ENCODE measurements at places on chromosomes 1 and 21.
A peak's percentile ranks its signal among the peaks of the same experiment; 100 is the strongest.

GRCh38 chr21:25343774-25344545 is 263.3 kb downstream of the MRPL39 start:
- no peak for DNase-seq

GRCh38 chr1:96967311-96967710 is 245.7 kb downstream of the PTBP2 start:
- DNase-seq, result no peak

- DNase-seq, result no peak
Measured at GRCh38 chr1:238664139-238664538, 722.2 kb upstream of the CHRM3 start.

DNA sequence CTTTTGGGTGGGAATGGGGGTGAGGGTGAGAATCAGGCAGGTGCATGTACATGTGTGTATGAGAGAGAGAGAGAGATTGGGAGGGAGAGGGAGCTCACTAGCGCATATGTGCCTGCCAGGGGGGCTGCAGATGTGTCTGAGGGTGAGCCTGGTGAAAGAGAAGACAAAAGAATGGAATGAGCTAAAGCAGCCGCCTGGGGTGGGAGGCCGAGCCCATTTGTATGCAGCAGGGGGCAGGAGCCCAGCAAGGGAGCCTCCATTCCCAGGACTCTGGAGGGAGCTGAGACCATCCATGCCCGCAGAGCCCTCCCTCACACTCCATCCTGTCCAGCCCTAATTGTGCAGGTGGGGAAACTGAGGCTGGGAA is 95.0 kb downstream of the EPHB2 start:
- no peak for DNase-seq

- DNase-seq, result no peak
Measured at GRCh38 chr21:45593162-45594022, 50.1 kb upstream of the PCBP3 start.

GRCh38 chr1:241976229-241976628 is 18.7 kb downstream of the BECN2 start:
- no peak for DNase-seq

DNA sequence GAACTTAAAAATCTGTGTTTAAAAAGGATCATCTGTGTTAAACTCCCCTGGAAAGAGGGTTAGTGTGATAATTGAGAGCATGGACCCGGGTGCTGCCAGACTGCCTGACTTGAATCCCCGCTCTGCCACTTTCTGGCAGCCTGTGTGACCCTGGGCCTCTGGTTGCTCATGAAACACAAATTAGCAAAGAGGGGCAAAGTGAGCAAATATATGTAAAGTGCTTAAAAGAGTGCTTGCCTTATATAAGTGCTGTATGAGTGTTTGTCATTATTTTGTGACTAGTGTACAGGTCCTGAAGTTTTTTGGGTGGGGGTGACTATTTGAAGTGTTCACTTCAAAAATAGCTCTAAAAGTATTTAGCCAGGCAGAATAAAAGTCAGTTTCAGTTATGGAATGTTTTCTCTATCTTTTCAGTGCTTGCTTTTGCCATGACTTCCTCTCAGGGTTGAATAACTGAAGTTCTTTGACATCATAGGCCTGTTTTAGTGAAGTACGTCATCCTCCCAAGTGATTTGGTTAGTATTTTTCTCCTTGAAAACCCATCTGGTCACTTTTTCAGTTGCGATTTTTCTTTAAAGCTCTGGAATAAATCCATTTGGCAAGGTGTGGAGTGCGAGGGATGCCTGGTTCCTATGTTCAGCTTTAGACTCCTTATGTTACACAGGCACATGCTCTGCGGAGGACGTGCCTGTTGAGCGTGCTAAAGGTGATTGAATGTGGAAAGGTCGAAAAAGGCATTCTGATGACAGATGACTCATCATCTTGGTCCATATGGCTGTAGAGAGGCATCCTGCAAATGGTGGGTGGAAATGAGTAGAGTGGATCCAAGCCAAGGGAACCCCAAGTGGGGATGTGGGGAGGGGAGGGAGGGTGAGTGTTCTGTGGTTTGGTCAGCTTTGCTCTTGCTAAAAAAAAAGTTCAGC is 47.8 kb downstream of the AK4 start:
- no peak for DNase-seq

GRCh38 chr1:233518344-233518743 is 95.6 kb upstream of the KCNK1 start:
- no peak for DNase-seq

- DNase-seq, result no peak
Measured at GRCh38 chr1:3814771-3815561, 18.7 kb upstream of the LRRC47 start.

DNA sequence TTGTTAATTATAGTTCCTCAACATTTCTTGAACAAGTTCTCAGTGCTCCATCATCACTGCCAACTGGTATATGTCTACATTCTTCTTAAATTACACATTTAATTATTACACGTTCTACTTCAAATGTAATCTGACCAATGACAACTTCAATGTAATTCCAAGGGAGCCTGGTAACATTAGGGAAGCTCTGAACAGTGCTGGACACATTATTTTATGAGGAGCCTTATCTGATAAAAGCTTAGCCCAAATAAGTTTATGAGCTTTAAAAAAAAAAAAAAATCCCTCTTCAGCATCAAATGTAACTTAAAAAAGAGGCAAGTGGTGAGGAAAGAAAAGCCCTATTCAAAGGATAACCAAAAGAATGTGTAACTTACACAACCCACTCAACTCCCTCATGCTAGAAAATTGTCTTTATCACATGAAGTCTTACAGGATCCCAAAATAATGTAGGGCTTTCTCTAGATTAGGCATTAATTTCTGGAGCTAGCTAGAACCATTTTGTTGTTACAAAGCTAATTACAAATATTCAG is 35.2 kb upstream of the ABCA4 start:
- no peak for DNase-seq

DNA sequence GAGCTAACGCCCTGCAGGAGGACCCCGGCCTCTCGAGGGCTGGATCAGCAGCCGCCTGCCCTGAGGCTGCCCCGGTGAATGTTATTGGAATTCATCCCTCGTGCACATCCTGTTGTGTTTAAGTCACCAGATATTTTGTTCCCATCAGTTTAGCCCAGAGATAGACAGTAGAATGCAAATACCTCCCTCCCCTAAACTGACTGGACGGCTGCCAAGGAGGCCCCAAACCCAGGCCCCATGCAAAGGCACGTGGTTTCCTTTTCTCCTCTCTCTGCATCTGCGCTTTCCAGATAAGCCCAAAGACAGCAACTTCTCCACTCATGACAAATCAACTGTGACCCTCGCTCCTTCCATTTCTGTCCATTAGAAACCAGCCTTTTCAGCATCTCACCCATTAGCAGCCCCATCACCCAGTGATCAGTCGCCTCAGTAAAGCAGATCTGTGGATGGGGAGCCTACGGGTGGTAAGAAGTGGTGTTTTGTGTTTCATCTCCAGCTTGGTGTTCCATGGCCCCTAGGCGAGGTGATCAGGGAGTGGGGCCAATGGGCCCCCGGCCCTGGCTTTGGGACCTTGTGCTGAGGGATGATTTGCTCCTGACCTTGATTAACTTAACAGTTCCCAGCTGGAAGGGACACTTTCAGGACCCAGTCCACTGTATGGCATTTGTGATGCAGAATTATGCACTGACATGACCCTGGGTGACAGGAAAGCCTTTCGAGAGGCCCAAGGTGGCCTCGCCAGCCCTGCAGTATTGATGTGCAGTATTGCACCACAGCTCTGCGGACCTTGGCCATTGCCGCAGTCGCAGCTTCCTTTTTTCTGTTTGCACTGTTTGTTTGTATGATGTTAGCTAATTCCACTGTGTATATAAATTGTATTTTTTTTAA is 5.2 kb downstream of the NPPA start:
- DNase-seq, result no peak

DNA sequence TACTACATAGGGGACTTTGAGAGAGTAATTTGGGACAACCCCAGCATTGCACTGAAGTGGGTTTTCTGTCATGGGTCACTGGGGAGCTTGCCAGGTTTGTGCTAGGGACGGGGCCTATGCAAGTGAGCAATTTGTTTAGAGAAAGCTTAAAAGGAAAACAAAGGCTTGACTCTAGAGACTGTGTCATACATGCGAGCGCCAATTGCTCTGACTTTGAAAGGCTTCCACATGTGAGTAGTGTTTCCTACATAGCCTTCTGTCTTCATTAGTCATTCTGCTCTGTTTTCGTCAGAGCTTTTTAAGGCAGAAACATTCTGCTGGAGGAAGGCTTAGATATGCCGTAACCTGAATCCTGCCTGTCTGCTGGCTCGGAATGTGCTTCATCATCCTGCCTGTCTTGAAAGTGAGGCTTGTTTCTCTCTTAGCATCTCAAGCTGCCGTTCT is 28.4 kb downstream of the TRIM45 start:
- no peak for DNase-seq

- no peak for DNase-seq
Measured at GRCh38 chr21:42499444-42500112, 3.6 kb upstream of the RSPH1 start.

- peak; percentile 48 for DNase-seq
Measured at GRCh38 chr1:54542120-54542961, 5.7 kb upstream of the ACOT11 start.

DNA sequence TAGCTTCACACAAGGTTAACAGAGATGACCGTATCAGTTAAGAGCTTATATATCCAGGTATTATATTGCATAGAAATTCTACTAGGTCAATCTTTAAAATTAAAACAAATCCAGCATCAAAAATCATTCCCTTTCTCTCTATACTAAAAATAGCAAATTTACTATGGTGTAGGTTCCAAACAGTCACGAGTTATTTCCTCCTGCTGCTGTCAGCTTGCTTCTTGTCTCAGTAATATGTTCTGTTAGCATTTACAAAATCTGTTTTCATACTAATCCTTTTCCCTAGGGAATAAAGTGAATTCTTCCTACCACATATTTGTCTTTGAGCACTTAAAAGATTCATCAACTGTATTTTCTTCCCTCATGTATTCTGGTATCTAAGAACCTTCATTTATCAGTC is 2.5 kb downstream of the WDR26 start:
- no peak for DNase-seq

DNA sequence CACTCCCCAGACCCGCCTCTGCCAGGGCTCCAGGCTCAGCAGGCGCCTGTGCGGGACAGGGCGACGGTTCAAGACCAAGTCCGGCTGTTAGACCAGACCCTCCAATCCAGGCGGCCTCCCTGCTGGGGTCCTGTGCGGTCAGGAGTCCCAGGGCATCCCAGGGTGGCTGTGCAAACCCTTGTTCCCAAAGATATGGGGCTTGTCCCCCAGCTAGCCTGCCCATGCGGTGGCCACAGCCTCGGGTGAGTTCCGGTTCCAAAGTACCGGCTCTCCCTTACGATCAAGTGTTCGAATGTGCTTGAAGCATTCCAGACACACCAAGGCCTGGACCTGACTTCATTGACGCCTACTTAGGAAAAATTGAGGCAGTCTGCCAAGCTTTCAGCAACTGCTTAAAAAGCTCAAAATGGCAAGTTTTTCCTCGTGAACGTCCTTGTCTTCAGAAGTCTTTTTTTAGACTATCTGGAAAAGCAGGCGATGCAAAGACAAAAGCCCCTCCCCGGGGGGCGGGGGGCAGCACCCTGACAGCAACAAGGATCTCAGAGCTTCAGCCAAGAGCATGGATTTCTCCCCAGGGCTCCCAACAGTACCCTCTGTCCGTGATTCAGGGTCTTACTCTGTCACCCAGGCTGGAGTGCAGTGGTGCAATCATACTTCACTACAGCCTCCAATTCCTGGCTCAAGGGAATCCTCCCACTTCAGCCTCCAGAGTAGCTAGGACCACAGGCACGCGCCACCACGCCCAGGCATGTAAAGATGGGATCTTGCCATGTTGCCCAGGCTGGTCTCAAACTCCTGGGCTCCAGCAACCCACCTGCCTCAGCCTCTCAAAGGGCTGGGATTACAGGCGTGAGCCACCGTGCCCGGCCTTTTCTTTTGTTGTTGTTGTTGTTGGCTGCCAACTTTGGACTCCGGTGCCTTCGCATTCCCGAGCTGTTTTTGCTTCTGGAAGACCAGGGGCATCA is 2.3 kb downstream of the FAAP20 start:
- DNase-seq, result no peak

DNA sequence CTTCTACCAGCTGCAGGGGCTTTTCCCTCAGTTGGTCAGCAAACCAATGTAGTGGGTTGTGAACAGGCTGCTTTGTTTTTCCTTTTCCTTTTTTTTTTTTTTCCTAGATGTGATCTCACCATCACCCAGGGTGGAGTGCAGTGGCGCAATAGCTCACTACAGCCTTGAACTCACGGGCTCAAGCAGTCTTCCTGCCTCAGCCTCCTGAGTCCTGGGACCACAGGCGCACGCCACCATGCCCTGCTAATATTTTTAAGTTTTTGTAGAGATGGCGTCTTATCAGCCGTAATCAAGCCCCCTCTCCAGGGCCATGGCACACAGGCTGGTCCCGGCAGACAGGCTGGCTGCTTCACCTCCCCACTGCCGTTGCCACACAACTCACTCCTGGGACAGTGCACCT is 3.4 kb upstream of the TRIM11 start:
- no peak for DNase-seq

DNA sequence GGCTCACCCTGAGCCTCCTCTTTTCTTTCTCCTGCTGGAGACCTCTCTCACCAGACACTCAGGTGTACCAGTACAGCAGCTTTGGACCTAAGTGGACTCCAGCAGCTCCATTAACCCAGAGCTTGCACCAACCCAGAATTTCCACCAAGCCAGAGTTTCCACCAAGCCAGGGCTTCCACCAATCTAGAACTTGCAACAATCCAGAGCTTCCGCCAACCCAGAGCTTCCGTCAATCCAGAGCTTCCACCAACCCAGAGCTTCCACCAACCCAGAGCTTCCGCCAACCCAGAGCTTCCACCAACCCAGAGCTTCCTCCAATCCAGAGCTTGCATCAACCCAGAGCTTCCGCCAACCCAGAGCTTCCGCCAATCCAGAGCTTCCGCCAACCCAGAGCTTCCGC is 23.2 kb downstream of the CRYAA start:
- no peak for DNase-seq

GRCh38 chr21:44415073-44416025 is 40.0 kb upstream of the LRRC3 start:
- no peak for DNase-seq

GRCh38 chr1:8378178-8378577 is 60.3 kb downstream of the SLC45A1 start:
- DNase-seq, result no peak

GRCh38 chr1:12001249-12001917 is 17.9 kb upstream of the MIIP start:
- no peak for DNase-seq

DNA sequence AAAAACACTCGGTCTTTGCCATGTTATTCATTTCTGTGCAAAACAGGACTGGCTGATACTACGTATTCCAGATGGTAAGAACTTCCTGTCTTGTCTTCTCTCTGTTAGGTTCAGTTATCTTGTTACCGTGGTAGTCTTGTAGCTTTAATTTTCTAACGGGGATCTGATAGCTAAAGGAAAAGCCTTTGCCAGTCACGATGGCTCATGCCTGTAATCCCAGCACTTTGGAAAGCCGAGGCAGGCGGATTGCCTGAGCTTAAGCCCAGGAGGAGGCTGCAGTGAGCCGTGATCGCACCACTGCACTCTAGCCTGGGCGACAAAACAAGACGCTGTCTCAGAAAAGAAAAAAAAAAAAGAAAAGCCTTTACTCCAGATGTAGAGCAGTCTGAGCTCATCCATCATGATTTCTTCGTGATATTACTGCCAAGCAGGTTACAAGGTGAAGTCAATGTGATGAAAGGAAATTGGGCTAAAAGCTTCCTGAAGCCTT is 11.1 kb upstream of the MSTO1 start:
- DNase-seq, result peak; percentile 9

- no peak for DNase-seq
Measured at GRCh38 chr21:44006656-44007055, 5.5 kb upstream of the TRAPPC10 start.

- no peak for DNase-seq
Measured at GRCh38 chr1:208100906-208101305, 143.3 kb downstream of the PLXNA2 start.

- peak; percentile 58 for DNase-seq
Measured at GRCh38 chr1:203338335-203339036, 12.4 kb downstream of the FMOD start.

Data from central memory CD4-positive, alpha-beta T cell (primary cell).